ENCODE measurements at places on chromosomes 4 and X. TPM values are rescaled to one million over a fixed set of nuclear protein-coding genes. Genes with fewer than 3 reads are reported as not detected.

RHOXF1 gene
- total RNA-seq: 0.16 TPM

DNA sequence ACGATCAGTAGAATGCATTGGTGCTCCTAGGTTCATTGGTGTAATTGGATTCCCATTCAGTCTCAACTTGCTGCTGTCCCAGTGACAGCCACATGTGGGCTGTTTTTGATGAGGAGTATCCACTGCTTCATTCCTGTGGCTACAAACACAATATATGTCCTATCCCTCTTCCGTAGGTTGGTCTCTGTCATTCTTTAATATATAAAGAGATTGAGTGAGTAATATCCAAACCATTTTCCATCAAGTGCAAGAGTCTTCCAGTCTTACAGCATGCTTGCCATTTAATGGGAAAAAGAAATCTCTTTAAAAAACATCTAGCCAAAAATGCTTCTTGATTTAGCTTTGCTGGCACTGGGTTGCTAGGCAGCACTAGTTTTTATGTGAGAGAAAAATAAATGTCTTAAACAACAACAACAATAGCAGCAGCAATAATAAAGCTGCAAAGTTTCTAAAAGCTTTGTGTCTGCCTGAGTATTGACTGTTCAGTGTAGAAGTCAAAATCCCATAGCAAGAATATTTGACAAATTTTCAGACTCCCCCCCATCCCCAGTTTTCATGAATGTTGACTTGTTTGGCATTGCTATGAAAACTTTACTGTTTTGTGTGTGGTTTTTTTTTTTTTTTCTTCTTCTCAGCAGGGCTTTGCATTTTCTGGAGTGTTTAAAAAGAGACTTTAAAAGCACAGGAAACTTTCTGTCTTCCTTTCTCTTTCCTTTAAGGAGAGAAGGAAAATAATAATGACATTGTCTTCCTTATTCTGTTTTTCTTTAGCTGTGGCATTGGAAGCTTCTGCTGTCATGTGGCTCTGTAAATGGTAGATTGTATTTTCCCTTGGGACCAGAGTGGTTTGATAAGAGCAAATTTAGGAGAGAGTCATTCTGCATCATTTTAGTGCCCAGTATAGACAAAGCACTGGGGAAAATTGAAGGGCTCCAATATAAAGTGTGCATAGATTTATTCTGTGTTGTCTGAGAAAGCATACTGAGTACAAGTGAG lies 244.3 kb downstream of the ARHGAP10 start:
- no peak for ATAC-seq

- no peak for ATAC-seq
Measured at GRCh38 chr4:23614284-23614892, 275.5 kb downstream of the PPARGC1A start.

DNA sequence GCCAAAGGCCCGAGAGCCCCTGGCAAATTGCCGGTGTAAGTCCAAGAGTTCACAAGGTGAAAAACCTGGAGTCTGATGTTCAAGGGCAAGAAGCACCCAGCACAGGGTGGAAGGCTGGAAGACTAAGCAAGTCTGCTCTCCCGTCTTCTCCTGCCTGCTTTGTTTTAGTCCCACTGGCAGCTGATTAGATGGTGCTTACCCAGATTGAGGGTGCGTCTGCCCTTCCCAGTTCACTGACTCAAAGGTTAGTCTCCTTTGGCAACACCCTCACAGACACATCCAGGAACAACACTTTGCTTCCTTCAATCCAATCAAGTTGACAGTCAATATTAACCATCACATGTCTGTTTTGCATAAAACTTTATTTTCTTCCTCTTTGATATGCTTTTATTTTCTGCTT lies 157.4 kb downstream of the HS3ST1 start:
- ATAC-seq: no peak

DNA sequence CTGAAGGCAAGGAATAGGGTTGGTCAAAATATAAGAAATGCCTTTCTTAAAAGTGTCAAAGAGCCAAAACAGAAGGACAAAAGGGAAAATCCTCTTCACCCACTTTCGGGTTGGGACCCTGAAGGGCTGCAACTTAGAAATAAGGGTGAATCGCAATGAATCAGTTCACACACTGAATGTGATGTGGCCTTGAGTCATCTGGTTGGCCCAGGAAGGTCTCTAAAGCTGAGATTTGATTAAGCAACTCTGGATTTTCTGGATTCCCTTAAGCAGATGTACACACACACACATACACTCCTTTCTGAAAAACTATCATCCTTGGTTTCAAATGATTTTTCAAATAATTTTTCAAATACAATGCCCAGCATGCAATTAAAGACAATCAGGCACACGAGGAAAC lies 13.1 kb downstream of the TAB3 start:
- no peak for ATAC-seq

GRCh38 chr4:38715050-38715449 lies 51.1 kb downstream of the KLF3 start:
- ATAC-seq: no peak

GRCh38 chrX:6898371-6898770 lies 249.1 kb upstream of the STS start:
- ATAC-seq: no peak

- no peak for ATAC-seq
Measured at GRCh38 chrX:70174754-70175153, 2.5 kb upstream of the DGAT2L6 start.

Data from motor neuron (in vitro differentiated cells).